ENCODE measurements at places on chromosomes 1 and 21.

- no peak overlapping the region for H3K27ac ChIP-seq
- DNase-seq = peak; percentile 23
- no peaks in the 10 kb centered on the region for H3K4me1 ChIP-seq
These were observed 170.9 kb downstream of the LRRC7 start for GRCh38 chr1:69738458-69739250.

- no peaks in the 10 kb centered on the region for H3K4me1 ChIP-seq
- DNase-seq = no peak
- H3K4me3 ChIP-seq = no peak overlapping the region
- no peaks in the 10 kb centered on the region for H3K27me3 ChIP-seq
These were observed 62.5 kb downstream of the TAS1R2 start for GRCh38 chr1:18796950-18797349.

DNA sequence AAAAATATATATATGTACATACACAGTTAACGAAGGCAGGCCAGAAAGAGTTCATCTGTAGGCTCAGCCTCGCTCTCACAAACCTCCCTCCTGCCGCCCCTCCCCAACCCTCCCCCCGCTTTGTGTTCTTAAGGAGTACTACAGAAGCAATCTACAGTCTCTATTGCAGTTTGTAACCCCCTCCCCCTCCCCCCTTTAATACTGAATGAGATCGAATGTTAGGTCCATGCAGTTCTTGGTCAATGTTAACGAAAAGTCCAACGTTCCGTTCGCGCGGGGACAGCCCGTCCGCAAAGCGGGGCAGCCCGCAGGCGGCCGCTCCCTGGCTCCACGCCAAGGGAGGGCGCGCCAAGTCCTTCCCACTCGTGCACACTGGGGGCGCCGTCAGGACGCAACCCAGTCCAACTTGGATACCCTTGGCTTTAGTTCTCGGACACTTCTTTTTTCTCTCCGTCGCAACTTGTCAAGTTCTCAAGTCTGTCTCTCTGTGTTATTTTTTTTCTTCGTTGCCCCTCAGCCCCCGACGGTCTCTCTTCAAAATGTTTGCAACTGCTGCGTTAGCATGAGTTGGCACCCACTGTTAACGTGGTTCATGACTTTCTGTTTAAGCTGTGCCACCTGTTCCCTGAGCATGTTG is 2.2 kb downstream of the JUN start:
- DNase-seq = peak; percentile 66
- no peaks in the 10 kb centered on the region for H3K27me3 ChIP-seq
- H3K27ac ChIP-seq = peak overlapping the region; percentile 90
- peaks cover 8% of the 10 kb centered on the region for H3K4me1 ChIP-seq

- H3K27me3 ChIP-seq = no peaks in the 10 kb centered on the region
- no peak overlapping the region for H3K27ac ChIP-seq
- DNase-seq = no peak
- no peaks in the 10 kb centered on the region for H3K4me1 ChIP-seq
- no peaks in the 10 kb centered on the region for H3K36me3 ChIP-seq
These were observed 176.4 kb upstream of the KAZN start for GRCh38 chr1:14421977-14422609.

DNA sequence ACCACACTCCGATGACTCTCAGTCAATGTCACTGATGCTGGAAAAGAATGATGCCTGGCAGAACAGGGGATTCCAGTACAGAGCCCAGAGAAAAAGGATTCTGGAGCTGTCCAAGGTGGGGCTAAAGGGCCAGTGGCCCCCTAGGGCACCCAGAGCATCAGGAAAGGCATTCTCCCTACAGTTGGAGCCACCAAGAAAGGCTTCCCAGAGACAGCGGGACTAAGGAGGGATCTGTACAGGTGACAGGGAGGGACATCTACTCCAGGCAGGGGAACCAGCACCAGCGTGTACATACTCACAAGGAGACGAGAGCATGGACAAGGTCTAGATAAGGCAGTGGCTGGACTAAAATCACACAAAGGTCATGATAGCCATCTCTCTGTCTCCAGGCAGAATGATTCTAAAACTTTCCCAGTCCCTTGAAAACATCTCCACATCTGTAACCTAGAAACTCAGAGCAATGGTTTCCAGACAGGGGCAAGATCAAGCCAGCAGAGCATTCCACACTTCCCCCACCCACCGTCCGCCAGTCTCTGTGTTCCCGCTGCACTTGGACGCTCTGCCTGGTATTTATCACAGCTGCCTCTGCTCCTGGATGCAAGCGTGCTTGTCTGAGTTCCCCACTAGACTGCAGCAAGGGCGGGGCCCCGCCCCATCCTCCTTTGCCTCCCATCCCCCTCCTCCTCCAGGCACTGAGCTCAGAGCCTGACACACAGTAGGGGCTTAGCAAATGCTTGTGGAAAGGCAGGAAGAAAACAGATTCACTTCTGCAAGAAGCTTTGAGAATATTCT is 111.6 kb upstream of the ZC3H12A start:
- no peak for DNase-seq
- H3K4me1 ChIP-seq = no peaks in the 10 kb centered on the region
- no peaks in the 10 kb centered on the region for H3K36me3 ChIP-seq
- H3K27ac ChIP-seq = no peak overlapping the region
- no peak overlapping the region for H3K4me3 ChIP-seq

DNA sequence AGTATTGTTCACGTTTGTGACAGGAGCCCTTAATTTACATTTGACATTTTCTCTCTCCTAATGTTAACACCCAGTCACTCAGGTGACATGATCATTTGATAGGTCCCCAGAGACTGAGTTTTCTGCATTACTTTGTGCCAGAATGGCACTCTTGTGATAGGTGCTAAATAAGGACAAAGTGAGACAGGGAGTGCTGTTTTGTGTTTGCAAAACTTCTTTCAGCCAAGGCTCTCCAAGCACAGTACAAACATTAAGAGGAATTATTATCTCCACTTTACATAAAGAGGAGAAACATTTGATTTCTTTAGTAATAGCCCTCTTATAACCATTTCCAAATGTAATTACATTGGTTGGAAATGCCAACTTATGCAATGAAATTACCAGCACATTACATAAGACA is 355.2 kb downstream of the NTNG1 start:
- DNase-seq = no peak
- H3K4me3 ChIP-seq = no peak overlapping the region
- no peak overlapping the region for H3K27ac ChIP-seq
- no peaks in the 10 kb centered on the region for H3K36me3 ChIP-seq
- no peaks in the 10 kb centered on the region for H3K27me3 ChIP-seq

GRCh38 chr21:38533887-38534286 is 35.6 kb upstream of the ERG start:
- no peak overlapping the region for H3K27ac ChIP-seq
- no peaks in the 10 kb centered on the region for H3K4me1 ChIP-seq
- DNase-seq = no peak
- H3K4me3 ChIP-seq = no peak overlapping the region

- peak overlapping the region; percentile 40 for H3K27ac ChIP-seq
- DNase-seq = peak; percentile 29
- no peaks in the 10 kb centered on the region for H3K36me3 ChIP-seq
- H3K4me1 ChIP-seq = peaks cover 3% of the 10 kb centered on the region
These were observed 1.4 kb downstream of the SLC22A15 start for GRCh38 chr1:115977499-115978258.
